AG04450 (cell line): ENCODE measurements at places on chromosomes 4 and X.

- no peak for DNase-seq
Observed at GRCh38 chr4:3663791-3664190, 102.4 kb upstream of the ADRA2C start.

DNA sequence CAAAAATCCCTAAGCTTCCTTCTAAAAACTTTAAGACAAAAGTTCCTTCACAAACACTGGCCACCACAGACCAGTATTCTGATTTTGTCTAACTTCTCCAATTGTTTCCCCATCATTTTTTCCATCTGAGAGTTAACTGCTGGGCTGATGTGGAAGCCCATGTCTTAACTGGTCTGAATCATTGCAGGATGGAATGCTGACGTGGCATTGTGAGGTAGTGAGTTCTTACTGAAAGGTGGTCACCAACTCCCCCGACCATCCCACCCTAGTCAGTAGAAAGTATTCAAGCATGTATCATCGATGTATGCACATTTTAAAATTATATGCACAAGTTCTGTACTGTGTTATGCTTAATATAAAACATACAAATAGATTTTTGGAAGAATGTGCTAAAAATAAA is 99.1 kb upstream of the SMIM10 start:
- DNase-seq, result no peak

GRCh38 chr4:138724530-138724929 is 291.1 kb upstream of the NOCT start:
- DNase-seq, result no peak

- DNase-seq, result no peak
Observed at GRCh38 chr4:109723110-109723509, 6.8 kb downstream of the PLA2G12A start.

DNA sequence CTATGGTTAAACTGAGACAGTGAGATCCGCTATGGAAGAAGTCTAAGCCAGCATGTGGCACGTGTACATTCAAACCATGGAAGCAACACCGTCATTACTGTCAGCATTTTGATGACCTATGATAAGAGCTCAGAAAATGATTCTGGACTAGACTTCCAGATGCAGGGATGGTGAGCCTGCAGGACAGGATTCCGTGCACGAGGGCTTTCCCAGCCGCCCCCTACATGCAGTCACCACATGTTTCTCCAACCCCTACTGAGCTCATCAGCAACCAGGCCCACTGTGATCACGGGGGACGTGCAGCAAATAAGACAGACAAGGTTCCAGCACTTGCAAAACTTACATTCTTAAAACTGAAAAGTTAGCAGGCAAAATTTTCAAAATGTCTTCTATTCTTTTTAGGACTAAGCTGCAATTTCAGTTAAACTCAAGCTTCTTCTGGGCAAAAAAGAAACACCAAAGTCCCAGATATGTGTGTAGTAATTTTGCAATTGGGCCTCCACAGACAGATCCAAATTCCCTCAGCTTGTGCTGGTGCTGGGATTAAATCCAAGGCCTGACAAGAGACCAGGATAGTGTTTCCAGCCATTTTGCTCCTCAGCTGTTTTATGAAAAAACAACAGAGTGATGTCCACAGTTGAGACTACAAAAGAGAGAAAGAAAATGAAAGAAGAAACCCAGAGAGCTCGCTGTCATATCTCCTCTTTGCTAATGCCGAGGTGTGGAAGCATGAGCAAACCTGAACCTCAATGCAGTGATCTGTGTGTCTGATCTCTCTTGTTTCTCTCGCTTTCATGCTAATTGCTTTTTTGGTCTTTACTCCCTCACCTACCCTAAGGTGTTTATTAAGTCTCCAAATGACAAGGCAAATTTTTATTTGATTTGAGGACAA is 118.2 kb downstream of the AFAP1 start:
- DNase-seq, result no peak

- DNase-seq, result no peak
Observed at GRCh38 chr4:101393256-101393655, 45.9 kb upstream of the PPP3CA start.

DNA sequence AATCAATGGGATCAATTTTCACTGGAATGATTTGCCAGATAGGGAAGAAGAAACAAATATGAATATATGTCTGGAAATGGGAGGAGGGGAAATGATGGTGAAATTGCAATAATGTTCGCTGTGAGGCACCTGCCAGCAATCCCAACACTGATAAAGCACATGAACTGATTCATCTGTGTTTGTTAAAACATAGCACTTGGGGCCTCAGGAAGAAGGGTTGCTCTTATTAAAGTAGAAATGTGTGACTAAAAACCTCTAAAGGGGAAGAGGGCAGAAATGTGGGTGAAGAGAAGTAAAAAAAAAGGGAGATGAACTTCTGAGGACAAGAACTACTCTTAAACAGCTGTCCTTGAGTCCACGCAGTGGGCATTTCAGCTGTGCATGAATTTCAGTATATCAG is 101.4 kb downstream of the C4orf51 start:
- DNase-seq, result no peak

DNA sequence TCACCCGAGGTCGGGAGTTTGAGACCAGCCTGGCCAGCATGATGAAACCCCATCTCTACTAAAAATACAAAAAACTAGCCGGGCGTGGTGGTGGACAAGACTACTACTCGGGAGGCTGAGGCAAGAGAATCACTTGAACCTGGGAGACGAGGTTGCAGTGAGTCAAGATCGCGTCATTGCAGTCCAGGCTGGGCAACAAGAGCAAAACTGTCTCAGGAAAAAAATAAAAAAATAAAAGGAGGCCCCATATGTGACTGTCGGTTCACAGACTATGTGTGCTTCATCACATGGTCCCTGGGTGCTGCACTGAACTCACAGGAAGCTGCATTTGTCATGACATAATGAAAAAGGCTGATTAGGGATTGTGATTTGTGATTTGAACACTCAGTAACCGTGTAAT is 6.4 kb downstream of the TRIML1 start:
- DNase-seq, result no peak
